ENCODE measurements at places on chromosomes 7 and 10.

DNA sequence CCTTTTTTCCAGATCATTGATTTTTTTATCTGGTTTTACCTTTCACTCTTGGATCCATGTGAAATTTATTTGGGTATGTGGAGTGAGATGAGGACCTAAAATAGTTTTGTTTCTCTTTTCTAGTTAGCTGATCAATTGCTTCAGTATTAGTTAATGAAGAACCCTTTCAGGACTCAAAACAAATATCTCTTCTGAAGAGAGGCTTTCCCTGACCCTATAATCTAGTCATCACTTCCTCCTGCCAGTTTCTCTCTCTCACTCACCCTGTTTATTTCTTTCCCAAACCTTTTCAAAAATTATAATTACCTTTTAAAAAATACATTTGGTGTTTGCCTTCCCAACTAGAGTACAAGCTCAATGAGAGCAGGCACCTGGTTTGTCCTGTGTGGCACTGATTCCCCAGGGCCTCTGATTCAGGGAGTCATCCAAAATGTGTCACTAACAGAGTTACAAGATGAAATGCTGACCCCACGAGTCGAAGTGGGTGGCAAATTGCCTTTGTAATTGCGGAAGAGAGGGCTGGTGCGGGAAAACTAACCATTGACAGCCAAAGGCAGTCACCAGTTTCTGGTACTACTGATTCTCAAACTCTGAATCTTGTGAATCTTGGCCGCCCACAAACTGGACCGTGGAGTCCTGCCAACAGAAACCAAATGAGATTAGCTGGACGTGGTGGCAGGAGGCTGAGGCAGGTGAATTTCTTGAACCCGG is 2.4 kb downstream of the TMEM140 start:
- no peak for DNase-seq

DNA sequence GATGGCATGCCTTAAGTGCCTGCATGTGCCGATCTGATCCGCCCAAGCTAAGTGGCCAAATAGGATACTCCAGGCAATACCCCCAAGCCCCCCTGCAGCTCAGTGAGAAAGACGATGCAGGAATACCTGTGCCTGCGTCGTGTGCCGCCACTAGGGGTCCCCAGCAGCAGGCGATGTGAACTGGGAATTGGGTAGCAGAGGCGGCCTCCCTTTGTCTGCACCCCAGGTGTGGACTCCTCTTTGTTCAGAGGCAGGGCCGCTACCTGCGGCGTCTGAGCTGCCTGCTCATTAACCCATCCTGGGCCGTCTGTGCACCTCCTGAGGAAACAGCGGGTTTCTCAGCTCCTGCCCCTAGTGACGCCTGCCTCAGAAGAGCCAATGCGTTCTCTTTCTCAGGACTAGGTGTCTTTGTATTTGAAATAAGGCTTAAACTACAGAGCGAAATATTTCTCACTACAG is 4.8 kb upstream of the CHN2 start:
- peak; percentile 66 for DNase-seq

- DNase-seq, result no peak
Measured at GRCh38 chr7:47226696-47227095, 355.2 kb downstream of the TNS3 start.

- no peak for DNase-seq
Measured at GRCh38 chr10:60353519-60354258, 36.0 kb downstream of the ANK3 start.

DNA sequence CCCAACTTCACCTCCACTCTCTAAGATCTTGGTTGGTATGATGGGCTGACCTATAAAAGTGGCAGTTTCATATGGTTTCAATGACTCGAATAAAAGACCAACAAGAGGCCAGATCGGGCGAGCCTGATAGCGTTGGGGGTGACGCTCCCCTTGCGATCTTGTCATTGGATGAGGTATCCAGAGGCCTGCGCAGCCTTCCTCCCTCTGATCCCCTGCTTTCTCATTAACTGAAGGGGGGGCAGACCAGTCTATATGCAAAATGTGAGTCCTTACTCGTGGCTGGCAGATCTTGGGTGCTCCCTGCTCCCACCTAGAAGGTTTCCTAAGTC is 937 bp upstream of the COBL start:
- no peak for DNase-seq

- no peak for DNase-seq
Measured at GRCh38 chr10:85787393-85787792, 579.2 kb downstream of the GRID1 start.

DNA sequence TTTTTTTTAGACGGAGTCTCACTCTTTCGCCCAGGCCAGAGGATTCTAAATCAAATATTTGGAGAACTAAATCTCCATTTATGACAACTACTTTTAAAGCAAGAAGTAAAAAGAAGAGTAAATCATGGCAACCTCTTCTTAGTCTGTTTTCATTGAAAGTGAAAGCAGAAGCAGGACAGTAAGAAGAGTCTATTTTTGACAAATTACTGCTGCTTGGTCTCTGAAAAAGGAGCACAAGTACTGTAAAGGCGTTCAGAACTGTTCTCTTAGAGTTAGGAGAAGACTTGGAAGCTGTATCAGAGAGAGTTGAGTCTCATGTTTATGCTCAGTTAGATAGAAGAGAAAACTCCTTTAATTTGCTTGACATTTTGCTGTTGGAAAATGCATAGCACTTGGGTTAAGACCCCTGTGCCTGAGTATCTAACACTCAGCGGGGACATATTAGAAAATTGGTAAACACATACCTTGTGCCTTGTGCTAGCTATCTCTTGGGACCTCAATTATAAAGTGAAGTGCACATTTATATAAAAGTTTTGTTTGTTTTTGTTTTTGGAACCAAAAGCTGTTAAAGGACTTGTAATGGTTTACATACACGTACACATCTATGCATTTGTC is 433.0 kb downstream of the ANKRD7 start:
- DNase-seq, result no peak

DNA sequence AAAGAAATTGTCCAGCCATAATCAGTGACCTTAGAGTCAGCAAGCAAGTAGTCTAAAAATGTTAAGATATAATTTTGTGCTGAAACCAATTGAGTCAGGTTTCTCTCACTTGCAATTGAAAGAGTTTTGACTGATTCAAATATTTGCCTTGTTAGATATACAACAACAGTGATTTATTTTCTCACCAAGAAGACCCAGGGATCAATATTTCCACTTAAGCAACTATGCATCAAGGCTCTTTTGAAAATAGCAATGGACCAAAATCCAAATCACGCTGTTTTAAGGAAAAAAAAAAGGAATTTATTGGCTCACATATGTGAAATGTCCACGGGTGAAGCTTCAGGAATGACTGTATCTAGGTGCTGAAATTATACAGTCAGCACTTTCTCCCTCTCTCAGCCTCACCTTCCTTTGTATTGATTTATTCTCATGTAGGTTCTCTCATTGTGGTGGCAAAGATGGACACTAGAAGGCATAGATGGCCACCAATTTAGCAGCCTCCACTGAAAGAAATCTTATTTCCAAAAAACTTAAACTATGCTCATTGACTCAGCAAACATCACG is 9.7 kb upstream of the FKBP9 start:
- no peak for DNase-seq

DNA sequence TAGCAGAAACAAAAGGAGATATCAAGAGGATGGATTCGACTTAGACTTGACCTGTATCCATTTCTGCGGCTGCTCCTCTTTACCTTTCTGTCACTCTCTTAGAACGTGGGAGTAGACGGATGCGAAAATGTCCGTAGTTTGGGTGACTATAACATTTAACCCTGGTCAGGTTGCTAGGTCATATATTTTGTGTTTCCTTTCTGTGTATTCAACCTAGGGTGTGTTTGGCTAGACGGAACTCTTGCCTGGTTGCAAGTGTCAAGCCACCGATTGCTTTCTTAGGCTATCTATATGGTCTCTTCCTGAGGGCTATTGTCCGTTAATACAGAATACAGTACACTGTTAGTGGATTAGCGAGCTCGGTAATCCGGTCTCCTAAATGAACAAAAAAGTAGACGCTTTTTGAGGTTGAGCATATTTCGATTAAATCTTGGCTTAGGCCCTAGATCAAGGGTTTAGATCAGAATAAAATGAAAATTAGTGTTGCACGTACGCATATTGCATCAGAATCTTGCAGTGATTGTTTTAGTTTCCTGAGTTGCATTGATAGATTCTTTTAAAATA is 1.2 kb downstream of the PTEN start:
- no peak for DNase-seq

DNA sequence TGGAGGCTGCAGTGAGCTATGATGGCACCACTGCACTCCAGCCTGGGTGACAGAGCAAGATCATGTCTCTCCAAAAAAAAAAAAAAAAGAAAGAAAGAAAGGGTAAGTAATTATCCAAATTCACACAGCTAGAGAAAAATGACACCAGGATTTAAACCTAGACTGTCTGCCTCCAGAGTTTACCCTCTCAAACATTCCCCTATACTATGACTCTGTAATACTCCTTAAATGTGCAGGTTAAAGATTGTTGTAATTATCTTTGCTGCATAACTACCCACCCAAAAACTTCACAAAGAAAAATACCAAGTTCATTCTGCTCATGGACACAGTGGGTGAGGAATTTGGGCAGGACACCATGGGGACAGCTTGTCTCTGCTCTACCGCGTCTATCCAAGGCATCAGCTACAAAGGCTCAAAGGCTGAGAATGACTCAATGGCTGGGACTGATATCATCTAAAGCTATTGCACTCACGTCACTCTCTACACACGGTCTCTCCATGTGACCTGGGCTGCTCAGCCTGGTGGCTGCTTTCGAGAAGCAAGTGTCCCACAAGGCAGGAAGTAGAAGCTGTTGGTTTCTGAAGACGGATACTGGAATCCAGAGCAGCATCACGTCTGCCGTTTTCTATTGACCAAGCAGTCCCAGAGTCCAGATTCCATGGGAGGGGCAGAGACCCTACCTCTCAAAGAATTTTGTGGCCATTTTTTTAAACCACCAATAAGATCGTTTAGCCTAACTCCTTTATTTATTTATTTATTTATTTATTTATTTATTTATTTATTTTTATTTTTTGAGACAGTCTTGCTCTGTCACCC is 185.7 kb upstream of the AUTS2 start:
- DNase-seq, result no peak

DNA sequence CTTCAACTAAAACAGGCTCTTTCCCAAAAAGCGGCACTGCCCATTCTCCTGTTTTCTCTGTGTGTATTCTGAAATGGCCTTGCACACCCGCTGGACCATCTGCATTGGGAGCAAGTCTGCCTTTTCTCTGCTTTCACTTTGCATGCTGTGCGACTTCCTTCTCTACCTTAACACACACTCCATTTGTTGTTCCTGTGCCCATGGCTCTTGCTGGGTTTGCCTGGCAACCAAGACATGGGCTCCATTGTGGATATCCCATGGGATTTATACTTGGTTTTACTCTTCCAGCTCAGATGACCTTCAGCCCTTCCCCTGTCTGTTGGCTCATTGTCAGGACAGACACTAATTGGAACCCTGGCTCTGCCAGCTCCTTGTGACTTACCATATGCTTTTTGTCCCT is 465.3 kb downstream of the REEP3 start:
- no peak for DNase-seq

DNA sequence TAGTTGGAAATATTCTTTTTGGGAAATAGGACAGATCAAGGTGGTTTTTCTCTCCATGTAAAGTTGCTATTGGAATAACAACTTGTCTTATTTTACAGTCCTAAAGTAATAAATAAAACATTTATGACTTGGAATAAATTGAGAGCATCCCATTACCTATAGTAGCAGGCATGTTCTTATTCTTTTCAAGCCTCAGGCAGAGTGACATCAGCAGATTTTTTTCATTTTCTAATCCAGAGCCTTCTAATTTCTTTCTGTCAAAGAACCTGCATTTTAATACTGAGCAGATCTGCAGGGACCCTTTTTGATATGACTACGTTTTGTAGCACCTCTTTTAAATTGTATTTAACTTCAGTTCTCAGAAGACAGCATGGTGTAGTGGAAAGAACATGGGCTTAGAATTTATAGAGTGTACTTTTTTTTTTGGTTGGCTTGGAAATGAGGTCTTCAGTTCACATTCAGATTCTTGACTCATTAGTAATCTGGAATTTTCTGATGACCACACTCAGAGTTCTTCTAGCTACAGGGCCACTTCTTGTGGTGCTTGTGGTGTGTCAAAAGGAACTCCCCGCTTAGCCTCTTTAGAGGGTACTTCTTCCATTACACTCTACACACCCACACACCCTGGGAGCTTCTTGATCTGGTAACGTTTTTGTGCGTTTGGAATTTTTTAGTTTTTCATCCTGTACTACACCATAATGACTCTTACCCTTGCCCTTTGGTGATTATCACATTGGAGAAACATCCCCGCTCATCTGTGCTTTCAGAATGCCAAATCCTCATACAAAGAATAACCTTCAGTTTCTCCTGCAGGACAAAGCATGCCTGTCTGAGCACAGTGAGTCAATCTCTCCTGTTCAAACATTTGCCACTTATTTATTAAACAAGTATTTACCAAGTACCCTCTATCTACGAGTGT is 34.6 kb downstream of the AGK start:
- DNase-seq, result no peak

GRCh38 chr10:4655406-4655805 is 170.6 kb upstream of the AKR1E2 start:
- no peak for DNase-seq

DNA sequence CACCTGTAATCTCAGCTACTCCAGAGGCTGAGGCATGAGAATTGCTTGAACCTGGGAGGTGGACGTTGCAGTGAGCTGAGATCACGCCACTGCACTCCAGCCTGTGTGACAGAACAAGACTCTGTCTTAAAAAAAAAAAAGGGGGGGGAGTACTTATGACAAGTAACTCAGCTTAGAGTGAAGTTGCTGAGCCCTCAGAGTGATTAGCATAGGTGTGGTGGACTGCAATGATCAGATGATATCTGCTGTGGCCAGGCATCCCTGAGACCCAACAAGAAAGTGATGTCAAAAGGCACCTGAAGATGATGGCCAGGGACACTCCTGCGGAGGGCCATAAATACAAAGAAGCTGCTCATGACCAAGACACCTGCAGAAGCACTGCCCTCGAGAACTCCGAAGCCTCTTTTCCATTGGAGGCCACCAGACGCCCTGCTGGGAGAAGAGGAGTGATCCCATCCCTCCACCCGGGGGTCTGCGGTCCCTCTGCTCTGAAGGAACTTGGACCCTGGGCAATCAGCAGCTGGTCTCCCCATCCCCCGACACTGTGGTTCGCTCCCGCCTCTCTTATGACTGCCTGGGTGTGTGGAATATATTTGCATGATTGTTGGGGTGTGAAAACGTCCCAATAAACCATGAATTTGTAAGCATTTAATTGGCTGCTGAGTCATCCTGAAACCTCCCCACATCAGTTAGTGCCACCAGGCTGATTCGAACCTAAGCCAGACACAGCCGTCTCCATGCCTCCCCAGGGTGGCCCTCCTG is 46.0 kb downstream of the RASGEF1A start:
- no peak for DNase-seq

DNA sequence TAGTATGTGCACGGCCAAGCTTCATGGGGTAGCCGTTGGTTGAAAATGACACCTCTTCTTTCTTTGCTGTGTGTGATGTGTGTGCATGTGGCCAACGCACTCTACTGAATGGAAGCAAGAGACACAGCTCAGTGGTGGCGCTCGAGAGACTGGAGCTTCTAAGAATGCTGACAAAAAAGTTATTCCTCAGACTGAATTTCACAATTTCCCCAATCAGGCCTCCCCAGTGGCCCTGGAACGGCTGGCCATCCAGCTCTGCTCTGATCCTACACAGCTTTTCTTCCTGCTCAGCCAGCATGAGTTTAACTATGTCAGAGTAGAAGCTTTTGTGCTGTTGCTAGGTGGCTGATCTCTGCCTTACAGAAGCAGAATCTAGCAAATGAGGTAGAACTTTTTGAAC is 186.7 kb upstream of the PLXDC2 start:
- peak; percentile 94 for DNase-seq

GRCh38 chr10:45373003-45373575 is 927 bp upstream of the ALOX5 start:
- DNase-seq, result no peak

- DNase-seq, result no peak
Measured at GRCh38 chr10:63703740-63704345, 182.6 kb downstream of the REEP3 start.

- DNase-seq, result no peak
Measured at GRCh38 chr10:121165276-121165675, 314.1 kb downstream of the WDR11 start.

All from lung (tissue), 17 donors.